Foreskin keratinocyte (primary cell): ENCODE measurements at places on chromosomes 3 and 15. TPM values are rescaled to one million over a fixed set of nuclear protein-coding genes. Genes with fewer than 3 reads are reported as not detected.

The ARNT2 gene
- polyA plus RNA-seq = 0.21 and 0.25 TPM in 2 replicates

The IL5RA gene
- not detected in 2 replicates for polyA plus RNA-seq

DNA sequence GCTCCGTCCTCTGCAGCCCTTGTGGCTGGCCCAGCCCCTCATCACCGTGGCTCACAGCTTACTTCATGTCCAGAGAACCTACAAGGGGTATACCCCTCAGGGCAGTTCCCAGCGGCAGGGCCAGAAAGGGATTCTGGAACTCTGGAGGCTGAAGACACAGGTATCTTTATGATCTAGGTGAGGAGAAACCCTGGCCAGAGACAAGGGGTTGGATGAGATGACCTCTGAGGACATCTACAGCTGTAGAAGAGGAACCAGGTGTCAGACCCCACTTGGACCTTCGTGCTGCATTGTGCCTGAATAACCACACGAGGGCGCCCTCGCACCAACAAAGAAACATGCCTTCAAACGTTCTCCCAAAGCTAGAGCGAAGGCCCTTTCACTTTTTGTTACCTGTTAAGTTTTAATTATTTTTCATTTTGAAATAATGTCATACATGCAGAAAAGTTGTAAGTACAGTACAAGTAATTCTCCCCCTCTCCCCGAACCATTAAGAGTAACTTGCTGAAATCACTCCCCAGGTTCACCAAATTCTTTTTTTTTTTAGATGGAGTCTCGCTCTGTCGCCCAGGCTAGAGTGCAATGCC lies 118.7 kb upstream of the SMAD3 start:
- no peak for DNase-seq

GRCh38 chr15:89105147-89105546 lies 16.9 kb downstream of the ABHD2 start:
- peak; percentile 85 for DNase-seq

GRCh38 chr3:177475356-177475665 lies 278.0 kb upstream of the TBL1XR1 start:
- no peak for DNase-seq

GRCh38 chr15:67091071-67091979 lies 25.9 kb downstream of the SMAD3 start:
- peak; percentile 91 for DNase-seq

The NANOGP8 gene
- not detected in 2 replicates for polyA plus RNA-seq

GRCh38 chr15:58457466-58457965 lies 25.7 kb downstream of the LIPC start:
- DNase-seq = peak; percentile 61

GRCh38 chr3:14633819-14634424 lies 17.6 kb upstream of the CCDC174 start:
- no peak for DNase-seq

DNA sequence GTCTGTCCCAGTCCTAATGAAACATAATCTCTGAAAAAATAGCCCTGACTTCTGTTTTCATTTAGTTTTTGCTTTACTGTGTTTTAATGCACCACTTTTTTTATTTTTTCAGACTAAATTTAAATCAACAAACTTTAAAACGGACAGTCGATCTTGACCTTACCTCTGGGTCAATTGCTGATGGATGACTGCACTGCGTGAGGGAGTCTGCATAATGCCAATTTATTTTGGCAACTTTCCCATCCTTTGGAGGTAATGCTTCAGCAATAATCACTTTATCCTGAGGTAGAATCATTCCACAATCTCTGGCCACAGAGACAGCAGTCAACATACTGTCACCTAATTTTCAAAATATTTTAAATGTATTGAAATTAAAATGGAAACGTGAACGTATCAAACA lies 32.5 kb upstream of the GP5 start:
- DNase-seq = no peak

The GALK2 gene
- 11.5 and 16.5 TPM in 2 replicates for polyA plus RNA-seq

The DPH6 gene
- polyA plus RNA-seq = 10.8 and 11.9 TPM in 2 replicates

- no peak for DNase-seq
Observed at GRCh38 chr3:169456900-169457299, 206.6 kb downstream of the MECOM start.

DNA sequence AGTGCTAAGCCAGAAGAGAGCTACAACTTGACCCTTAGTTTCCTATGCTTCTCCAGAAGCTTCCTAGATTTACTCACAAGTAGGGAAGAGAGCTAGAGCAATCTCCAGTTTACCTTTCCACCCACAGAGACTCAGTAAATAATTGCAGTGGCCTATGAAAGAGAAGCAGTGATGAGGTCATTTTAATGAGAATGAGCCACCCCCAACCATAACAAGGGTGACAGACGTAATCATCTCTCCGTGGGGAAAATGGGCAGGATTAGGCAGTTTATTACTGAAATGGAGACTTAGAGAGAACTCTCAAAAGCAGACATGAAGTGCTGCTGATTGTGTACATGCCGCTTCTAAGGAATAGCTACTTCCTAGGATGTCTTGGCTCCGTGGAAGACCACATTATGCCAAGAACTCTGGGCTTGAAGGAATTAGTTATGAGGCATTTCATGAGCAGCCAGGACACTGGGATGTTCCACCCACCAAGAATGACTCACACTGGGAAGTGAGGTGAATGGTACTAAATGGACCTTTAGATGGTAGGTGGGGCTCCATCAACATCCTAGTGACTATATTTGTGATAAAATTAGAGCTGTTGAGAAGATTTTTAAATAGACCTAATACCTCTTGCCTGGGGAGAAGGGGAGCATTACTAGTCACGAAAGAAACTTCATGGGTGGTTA lies 160.9 kb downstream of the EDEM1 start:
- no peak for DNase-seq
